ENCODE measurements at places on chromosomes 1 and 21. TPM values are rescaled to one million over a fixed set of nuclear protein-coding genes. Genes with fewer than 3 reads are reported as not detected.

Gene PRCC
- total RNA-seq, result 33.4 TPM

Gene TIAM1
- 20.1 TPM for total RNA-seq

Gene PRDM16
- total RNA-seq, result 4.2 TPM

Gene AMY1C
- not detected for total RNA-seq

Gene A3GALT2
- not detected for total RNA-seq

Gene CHIA
- not detected for total RNA-seq

Measured in cardiac ventricle fibroblast (primary cell).